ENCODE measurements at places on chromosomes 1 and 21.
A peak's percentile ranks its signal among the peaks of the same experiment; 100 is the strongest.

DNA sequence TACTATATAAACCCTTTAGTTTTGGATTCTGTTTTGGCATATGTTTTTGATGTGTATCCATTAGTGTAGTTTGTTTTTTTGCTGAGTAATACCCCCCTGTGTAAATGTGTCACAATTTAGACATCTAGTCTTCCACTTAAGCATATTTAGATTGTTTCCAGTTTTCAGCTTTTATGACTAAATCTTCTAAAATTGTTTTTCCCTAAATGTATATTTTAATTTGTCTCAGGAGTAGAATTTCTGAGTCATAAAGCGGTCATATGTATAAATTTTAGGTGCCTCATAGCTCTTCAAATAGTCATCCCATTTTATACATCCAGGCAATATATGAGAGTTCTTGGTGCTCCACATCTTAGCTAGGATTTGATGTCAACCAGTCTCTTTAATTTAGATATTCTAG lies 1348.0 kb downstream of the MRPL39 start:
- DNase-seq = no peak

- DNase-seq = no peak
Measured at GRCh38 chr21:33940881-33941245, 25.3 kb upstream of the ATP5PO start.

DNA sequence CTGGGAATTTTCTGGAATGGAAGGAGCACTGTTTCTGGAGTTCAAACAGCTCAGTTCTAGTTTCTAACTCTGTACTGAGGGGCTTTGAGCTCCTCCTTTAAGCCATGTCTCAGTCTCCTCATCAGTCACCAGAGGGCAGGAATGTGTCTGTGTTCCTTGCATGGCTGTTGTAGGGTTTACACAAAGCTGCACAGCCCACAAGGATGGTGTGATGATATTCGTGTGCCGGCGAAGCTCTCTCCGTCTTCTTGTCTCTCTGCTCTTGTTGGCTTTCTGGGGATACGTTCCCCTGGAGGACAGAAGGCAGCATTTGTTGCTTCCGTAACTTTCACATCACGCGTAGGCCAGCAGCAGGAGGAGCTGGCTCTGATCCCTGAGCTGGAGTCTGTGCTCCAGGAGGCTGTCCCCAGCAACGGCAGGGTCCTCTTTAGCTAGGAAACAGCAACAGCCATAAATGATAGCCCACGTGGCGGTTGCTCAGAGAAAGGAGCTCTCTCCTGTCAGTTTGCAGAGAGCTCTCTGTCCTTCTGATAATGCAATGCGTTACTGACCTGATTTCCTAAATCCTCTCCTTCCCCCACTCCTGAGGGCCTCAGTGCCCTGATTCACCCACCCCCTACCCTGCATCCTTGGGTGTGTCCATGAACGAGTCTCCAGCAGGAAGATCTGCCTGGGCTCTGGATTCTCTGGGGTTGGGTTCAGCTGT lies 189.2 kb upstream of the VAMP3 start:
- DNase-seq = no peak

- DNase-seq = no peak
Measured at GRCh38 chr1:109929588-109930251, 19.1 kb downstream of the CSF1 start.

- no peak for DNase-seq
Measured at GRCh38 chr1:220164116-220164515, 70.2 kb downstream of the IARS2 start.

GRCh38 chr21:40658311-40658710 lies 188.6 kb downstream of the DSCAM start:
- DNase-seq = no peak

DNA sequence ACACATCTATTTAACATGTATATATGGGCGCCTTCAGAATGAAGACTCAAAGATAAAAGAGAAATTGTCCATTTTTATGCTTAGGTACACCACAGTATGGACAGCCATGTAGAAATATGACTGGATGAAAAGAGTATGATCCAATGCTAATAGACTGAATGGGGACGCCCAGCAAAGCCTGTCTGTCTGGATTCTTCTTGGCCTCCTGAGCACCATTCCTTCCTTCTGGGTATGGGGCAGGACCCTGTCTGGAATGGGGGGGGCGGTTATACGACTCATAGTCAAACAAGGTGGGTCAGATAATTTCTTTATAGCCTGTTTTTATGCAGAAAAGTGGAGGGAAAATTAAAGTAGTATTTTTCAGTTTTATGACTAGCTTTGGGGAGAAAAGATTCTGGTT lies 81.2 kb upstream of the ABCD3 start:
- no peak for DNase-seq

GRCh38 chr21:34890724-34891612 lies 158.1 kb downstream of the RUNX1 start:
- DNase-seq = no peak

DNA sequence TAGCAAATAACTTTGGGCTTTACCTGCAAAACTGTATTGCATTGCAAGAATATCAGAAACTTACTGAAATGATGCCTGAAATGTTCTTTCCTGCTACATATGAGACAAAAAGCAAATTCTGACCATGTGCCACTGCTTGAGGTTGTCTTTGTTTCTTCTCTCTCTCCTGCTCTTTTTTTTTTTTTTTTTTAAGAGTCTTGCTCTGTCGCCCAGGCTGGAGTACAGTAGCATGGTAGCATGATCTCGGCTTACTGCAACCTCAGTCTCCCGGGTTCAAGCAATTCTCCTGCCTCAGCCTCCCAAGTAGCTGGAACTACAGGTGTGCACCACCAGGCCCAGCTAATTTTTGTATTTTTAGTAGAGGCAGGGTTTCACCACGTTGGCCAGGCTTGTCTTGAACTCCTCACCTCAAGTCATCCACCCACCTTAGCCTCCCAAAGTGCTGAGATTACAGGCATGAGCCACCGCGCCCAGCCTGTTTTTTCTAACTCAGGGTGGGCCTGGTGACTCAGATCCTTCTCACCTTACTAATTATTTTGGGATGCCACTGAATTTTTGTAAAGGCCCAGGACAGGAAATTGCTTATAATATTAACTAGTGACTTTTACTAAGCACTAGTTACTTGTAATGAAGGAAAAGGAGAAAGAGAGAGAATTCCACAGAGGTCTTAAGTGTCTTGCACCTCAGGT lies 35.9 kb downstream of the DNASE2B start:
- peak; percentile 2 for DNase-seq

DNA sequence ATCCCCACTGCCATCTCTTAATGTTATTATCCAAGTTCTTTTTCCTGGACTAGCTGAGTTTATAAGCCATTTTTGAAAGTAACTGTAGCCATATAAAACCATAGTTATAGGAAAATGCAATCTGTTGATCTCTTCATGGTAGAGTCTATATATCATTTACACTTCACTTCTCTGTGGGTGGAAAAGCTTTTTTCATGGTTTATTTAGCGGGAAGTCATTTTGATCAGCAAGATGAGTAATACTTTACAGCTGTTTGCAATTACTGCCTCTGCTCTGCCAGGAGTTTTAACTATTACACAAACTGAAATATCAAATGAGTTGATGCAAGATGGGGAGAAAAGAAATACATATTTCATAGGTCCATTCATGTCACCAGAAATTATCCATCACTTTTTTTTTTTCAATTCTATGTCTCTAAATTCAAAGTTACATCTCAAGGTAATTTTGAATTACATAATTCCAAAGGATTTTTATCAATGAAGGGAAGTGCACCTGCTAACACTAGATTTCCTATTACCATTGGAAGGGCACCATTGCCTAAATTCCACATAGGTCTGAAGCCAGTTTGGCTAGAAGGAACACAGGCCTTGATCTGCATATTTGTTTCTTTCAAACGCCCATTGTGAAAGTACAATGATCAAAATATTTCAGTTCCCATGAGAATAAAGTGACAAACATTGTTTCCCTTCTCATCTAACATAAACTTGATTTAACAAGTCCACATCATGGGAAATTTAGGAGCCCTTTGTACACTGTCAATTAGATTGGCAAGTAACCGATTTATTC lies 296.7 kb downstream of the ZNF326 start:
- no peak for DNase-seq

- no peak for DNase-seq
Measured at GRCh38 chr1:194252199-194252598, 1065.8 kb upstream of the B3GALT2 start.

- no peak for DNase-seq
Measured at GRCh38 chr1:224736619-224737352, 120.7 kb downstream of the CNIH3 start.

DNA sequence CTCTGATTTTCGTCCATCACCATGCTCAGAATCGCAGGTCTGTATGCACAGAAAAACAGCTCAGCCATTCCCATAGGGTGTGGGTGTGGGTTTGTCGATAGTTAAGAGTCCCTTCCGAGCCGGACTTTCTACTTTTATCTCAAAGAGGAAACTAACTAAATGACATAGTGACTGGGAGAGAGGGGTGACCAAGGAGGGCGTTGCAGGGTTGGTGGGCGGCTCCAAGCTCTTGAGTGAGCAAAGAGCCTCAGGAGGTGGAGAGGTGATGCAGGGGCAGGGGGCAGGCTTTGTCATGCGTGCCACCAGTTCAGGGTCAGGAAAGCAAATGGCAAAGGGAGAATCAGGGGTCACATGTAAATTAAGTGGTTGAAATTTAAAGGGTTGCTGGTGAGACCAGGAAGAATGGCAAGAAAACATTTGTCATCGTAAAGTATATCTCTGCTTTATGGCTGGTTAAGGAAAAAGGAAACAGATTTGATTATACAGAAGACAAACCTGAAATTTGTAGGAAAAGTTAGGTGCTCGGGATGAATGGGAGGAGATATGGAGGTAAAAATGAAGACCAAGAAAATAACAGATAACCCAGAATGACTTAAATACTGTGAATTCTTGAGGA lies 249.0 kb downstream of the SETD4 start:
- no peak for DNase-seq

DNA sequence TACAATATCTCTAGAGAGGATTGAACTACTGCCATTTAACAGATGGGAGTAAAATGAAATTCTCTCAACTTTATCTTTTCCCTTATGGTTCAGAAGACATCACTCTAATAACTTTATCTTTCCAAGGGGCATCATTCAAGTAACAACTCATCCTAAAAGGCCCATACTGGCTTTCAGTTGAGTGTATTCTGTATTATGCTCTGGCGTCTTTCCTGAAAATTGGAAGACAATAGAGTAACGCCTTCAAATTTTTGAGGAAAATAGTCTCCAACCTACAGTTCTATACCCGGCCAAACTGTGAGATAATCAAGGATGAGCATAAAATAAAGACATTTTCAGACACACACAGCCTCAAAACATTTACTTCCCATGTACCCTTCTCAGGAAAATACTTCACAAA lies 103.3 kb downstream of the RERE start:
- no peak for DNase-seq

DNA sequence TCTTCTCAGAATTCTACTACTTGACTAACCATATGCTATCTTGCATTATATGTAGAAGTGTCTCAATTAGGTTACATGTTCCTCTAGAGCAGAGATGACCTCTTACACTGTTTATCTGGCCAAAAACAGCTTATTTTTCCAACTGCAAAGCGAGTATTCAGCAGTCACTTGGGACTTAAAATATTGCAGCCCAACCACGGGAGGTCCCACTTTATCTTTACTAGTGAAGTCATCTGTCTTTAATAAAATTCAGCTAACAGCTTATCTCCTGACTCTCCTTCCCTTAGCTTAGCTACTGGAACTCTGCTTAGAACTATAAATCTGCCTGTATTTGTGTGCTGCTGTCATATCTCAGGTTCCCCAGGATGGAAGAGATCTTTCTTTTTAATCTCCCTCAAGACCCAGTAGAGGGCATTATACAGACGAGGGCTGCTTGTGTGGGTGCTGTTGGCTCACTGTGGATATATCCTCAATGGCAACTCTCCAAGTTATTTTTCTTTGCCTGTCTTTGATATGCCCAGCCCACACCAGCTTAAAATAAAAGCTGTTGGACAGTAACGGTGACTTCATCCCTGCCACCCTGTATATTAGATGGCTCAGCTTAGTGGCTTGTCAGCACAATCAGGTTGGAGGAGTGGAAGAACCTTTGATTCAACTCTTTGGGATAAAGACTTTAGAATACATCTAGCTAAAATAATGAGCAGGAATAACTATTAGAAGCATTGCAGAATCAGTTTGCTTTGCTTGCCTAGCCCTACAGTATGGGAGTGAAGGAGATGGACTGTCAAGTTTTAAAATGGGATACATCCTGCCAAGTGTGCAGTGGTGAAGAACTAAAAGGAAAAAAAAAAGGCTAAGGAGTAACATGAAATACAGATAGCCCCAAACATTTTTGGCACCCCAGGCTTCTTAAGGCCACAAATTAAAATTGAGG lies 9.6 kb downstream of the ENSA start:
- no peak for DNase-seq

- peak; percentile 41 for DNase-seq
Measured at GRCh38 chr21:25350056-25350455, 257.2 kb downstream of the MRPL39 start.

DNA sequence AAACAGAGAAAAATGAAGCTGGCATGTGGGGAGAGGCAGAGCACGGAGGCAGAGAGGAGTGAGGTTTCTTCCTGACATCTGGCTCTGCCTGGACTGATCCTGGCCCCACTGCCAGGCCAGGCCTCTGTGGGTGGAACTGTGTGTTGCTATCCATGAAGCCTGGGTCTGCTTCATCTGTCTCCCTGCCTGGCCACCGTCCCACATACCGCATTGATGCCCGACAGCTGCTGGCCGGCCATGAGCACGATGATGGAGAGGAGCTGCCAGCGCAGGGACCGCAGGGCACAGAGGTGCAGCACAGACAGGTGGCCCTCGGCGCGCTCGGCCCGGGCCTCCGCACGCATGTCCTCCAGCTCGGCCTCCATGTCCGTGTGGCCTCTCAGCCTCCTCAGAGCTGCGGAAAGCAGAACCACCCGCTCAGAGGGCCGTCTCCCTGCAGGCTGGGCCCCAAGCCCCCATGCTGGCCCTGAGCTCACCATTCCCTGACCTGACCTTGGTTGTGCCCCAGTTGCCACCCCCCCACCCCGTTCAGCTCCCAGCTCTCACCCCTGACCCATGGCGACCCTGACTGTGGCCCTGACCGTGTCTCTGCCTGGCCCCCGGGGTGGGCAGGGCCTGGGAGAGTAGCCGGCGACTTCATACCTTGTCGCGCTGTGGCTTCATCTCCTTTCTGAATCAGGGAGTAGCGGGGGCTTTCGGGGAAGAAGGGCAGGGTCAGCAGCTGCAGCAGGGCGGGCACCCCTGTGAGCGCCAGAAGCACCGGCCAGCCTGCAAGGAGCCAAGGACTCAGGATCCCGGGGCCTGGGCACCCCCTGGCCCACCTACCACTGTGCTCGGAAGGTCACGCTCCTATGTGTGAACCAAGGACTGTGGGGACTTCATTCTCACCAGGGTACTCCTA lies 11.5 kb downstream of the SLC2A7 start:
- no peak for DNase-seq

DNA sequence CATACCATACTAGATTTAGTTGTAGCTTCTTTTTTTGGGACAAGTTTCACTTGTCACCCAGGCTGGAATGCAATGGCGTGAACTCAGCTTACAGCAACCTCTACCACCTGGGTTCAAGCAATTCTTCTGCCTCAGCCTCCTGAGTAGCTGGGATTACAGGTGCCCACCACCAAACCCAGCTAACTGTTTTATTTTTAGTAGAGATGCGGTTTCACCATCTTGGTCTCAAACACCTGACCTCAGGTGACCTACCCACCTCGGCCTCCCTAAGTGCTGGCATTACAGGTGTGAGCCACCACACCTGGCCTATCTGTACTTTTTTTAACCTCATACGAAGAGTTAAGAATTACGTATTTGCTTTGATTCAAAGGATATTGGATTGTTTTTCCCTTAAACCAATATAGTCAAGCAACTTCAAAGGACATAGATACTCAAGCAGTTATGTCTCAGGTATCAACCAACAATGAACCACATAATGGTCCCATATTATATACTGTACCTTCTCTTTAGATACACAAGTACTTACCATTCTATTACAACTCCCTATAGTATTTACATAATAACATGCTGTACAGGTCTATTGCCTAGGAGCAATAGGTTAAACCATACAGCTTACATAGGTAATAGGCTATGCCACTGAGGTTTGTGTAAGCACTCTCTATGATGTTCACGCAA lies 7.5 kb downstream of the HMGN1 start:
- DNase-seq = no peak

All from stimulated activated CD4-positive, alpha-beta T cell treated with anti-CD3 and anti-CD28 coated beads, Interleukin-1b, Interleukin-23, amount 100 ng/mL, for 48 hours (primary cell).